Stimulated activated CD8-positive, alpha-beta memory T cell treated with anti-CD3 and anti-CD28 coated beads, Interleukin-4, amount 100 ng/mL, for 1 hour (primary cell): ENCODE measurements at places on chromosomes 5 and 9.

GRCh38 chr5:123785162-123786071 lies 273.4 kb downstream of the CSNK1G3 start:
- no peak for DNase-seq

- DNase-seq = no peak
Measured at GRCh38 chr5:143427122-143427735, 23.7 kb upstream of the NR3C1 start.

- DNase-seq = no peak
Measured at GRCh38 chr5:116719106-116719505, 144.5 kb upstream of the SEMA6A start.

GRCh38 chr9:120443489-120443888 lies 136.5 kb downstream of the CDK5RAP2 start:
- no peak for DNase-seq

DNA sequence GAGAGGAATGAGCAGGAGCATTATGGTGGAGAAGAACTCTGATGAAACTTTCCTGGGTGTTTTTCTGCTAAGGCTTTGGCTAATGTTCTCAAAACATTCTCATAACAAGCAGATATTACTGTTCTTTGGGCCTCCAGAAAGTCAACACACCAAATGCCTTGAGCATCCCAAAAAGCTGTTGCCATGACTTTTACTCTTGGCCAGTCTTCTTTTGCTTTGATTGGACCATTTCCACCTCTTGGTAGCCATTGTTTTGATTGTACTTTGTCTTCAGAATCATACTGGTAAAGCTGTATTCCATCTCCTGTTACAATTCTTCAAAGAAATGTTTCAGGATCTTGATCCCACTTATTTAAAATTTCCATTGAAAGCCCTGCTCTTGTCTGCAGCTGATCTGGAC lies 139.6 kb downstream of the MAN2A1 start:
- no peak for DNase-seq

GRCh38 chr9:129669946-129670345 lies 4.5 kb downstream of the PRRX2 start:
- DNase-seq = no peak

- no peak for DNase-seq
Measured at GRCh38 chr5:33422191-33422590, 18.6 kb upstream of the TARS1 start.

DNA sequence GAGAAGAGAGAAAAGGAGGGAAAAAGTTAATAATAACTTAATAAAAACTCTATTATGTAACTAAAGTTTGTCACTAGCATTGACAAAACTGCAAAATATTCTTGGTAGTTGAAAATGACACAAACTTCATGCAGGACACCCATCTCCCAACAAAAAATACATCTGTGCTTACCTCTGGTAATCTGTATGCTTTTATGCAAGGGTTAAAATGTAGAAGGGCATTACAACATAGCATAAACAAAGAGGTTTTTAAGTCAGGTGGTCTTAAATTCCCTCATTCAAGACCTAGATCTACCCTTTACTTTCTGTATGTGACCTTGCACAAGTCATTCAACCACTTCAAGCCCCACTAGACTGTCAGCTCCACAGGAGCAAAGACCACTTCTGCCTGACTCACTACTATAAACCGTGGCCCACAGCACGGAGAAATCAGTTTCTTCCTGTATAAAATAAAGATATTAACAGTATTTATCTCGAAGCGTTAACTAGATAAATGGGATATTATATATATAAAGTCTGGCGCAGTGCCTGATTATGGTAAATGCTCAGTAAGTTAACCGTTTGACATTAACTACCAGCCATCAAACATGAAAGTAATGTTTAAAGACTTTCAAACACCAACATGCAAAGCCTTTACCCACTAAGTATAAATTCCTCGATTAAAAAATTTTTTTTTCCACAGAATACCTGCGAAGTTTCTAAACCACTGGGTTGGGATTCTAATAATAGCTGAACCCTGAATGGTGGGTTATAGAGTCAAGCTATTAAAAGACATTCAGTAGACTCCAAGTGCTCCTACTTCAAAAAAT lies 2.0 kb downstream of the FBXL17 start:
- DNase-seq = no peak
